Endodermal cell (in vitro differentiated cells): ENCODE measurements at places on chromosomes 13 and 19.

- no peaks in the 10 kb centered on the region for H3K36me3 ChIP-seq
- H3K27ac ChIP-seq, result no peak overlapping the region
- no peak for DNase-seq
- H3K4me3 ChIP-seq, result no peak overlapping the region
- no peaks in the 10 kb centered on the region for H3K4me1 ChIP-seq
- H3K27me3 ChIP-seq, result no peaks in the 10 kb centered on the region
These were observed 4.0 kb upstream of the IRGC start for GRCh38 chr19:43711751-43712355.

- no peak overlapping the region for H3K27ac ChIP-seq
- no peak for DNase-seq
- H3K36me3 ChIP-seq, result no peaks in the 10 kb centered on the region
- H3K4me1 ChIP-seq, result no peaks in the 10 kb centered on the region
- no peak overlapping the region for H3K4me3 ChIP-seq
These were observed 14.5 kb downstream of the IPO5 start for GRCh38 chr13:97967948-97968347.

DNA sequence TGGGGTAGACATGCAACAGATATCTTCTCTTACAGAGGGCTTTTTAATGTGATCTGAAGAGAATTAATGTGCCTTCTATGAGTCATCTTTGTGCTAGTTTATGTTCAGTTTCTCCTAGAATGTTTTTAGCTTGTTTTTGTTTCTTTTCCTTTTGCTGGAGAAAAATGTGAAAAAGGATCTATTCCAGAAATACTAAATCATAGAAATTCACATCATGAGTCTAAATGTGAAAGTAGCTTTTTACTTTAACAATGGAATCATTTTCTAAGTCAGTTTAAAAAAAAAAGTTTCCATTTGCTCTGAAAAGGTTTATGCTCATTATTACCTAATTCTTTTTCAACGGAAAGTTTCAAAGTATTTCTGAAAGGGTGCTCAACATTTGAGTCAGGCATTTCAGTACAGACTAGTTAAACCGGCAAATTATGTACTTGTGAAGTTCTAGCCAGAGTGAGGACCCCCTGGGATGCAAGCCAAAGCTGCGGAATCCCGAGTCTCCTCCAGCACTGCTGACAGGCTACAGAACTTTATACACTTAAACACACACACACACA lies 72.9 kb downstream of the SPATA13 start:
- H3K4me3 ChIP-seq, result no peak overlapping the region
- no peaks in the 10 kb centered on the region for H3K27me3 ChIP-seq
- peak; percentile 71 for DNase-seq
- no peaks in the 10 kb centered on the region for H3K36me3 ChIP-seq
- H3K4me1 ChIP-seq, result peaks cover 4% of the 10 kb centered on the region
- no peak overlapping the region for H3K27ac ChIP-seq

DNA sequence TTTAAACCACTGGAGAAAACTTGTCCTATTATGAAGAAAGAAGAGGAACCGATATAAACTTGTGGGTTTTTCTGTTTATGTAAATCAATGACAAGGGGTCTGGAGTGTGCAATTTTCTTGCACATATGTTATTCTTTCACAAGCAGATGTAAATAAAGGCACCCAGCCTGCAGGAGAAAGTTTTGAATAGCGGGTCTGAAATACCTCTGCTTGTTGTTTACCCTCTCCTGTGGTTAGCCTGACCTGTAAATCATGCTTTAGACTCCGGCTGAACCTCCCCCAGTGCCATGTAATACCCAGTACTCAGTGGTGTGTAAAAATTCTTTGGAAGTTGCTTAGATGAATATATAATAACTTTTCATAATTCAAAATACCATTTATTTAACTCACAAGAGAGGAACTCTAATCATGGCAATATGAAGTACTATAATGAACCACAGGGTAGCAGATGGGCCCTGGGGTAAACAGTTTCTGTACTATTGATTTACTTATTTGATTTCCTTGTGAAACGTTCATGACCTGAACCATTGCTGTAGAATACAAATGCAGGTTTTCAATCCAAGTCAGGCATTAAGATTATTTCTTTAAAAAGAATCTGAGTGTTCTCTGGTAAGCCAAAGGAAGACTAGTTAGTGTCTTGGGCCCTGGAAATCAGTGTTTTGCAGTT lies 245.1 kb downstream of the LMO7 start:
- no peak for DNase-seq
- no peak overlapping the region for H3K4me3 ChIP-seq
- no peaks in the 10 kb centered on the region for H3K27me3 ChIP-seq
- no peak overlapping the region for H3K27ac ChIP-seq

- no peak overlapping the region for H3K27ac ChIP-seq
- no peaks in the 10 kb centered on the region for H3K4me1 ChIP-seq
- no peak for DNase-seq
- no peaks in the 10 kb centered on the region for H3K27me3 ChIP-seq
These were observed 1.1 kb downstream of the ZNF550 start for GRCh38 chr19:57558525-57558924.

DNA sequence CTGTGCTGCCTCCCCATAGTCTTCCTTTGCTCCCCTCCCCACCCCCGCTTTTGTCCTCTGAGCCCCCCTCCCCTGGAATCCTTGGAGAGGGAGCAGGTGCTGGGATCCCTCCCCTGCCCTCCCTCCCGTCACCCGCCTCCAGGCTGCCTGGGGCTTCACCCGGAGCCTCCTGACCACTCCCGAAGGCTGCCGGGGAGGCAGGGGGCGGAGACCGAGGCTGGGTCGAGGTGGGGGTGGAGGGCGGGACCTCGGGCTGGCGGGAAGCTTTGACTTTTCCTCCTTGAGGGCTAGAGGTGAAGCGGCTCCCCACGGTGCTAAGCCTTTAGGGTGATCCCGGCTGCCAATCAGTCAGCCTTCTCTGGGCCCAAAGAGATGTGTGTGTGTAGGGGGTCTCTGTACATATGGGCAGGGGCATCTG lies 1.5 kb downstream of the KMT5C start:
- no peaks in the 10 kb centered on the region for H3K27me3 ChIP-seq
- peak overlapping the region; percentile 94 for H3K4me3 ChIP-seq
- peaks cover 35% of the 10 kb centered on the region for H3K36me3 ChIP-seq
- peak; percentile 94 for DNase-seq
- H3K4me1 ChIP-seq, result no peaks in the 10 kb centered on the region

DNA sequence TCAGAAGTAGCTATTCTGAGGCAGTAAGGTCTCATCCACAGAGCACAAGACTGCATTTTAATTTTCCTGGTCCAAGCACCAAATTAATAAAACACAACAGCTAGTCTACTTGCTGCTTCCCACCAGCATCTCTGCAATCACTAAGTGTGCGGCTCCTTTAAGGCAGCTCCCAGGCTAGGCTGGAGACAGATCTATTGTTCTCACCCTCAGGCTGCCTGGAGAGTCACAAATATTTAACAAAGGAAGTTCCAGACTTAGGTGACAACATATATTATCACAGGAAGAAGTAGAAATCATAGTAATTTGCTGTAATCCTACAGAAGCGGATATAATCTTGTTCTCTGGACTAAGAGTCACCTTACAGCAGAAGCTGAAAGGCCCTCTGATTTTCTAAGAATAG lies 2.2 kb upstream of the EID2 start:
- H3K27me3 ChIP-seq, result no peaks in the 10 kb centered on the region
- peak; percentile 62 for DNase-seq
- peak overlapping the region; percentile 87 for H3K27ac ChIP-seq
- H3K36me3 ChIP-seq, result peaks cover 5% of the 10 kb centered on the region

DNA sequence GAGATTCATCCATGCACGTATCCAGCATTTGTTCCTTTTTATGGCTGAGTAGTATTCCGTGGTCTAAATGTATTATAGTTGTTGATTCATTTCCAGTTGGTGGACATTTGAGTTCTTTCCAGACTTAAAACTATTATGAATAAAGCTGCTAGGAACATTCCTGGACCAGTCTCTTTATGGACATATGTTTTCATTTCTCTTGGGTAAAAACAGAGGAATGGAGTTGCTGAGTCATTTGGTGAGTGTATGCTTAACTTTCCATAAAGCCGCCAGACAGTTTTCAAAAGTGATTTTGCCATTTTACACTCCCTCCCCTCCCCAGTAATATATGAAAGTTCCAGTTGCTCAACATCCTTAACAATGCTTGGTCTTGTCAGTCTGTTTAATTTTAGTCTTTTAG lies 116.4 kb downstream of the TSHZ3 start:
- DNase-seq, result no peak
- no peaks in the 10 kb centered on the region for H3K27me3 ChIP-seq
- H3K36me3 ChIP-seq, result no peaks in the 10 kb centered on the region
- no peak overlapping the region for H3K27ac ChIP-seq

DNA sequence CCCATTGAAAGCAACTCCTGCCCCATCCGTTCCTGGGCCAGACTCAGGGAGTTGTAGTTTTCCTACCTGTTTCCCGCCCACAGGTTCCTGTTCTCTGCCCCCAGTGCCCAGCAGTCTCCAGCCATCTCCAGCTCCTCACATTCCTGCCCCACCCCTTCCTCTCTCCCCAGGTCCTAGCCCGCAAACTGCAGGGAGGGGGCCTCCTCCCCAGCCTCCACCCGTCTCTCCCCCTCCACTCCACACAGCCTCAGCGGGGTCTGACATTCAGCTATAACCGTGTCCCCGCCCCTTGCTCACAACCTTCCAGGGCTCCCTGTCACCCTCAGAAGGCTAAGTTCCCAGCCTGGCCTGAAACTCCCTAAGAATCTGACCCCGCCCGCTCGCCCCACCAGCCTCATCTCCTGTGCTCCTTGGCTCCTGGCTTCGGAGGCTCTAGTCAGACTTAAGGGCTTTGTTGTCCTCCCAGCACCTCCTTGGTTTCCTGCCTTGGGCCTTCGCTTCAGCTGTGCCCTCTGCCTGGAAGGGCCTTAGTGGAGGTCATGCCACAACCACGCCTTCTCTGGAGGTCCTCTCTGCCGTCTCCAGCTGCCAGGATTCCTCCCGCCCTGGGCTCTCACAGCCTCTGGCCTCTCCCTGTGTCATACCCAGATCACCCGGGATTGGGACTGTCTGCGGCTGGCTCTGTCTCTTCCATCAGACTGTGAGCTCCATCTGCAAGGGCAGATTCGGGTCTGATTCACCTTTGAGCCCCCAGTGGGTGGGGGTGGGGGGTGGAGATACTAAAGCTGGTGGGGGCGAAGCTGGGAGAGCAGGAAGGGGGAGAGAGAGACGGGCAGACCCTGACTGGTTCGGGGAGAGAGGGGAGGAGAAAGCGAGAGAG lies 5.1 kb upstream of the SPACA6 start:
- H3K36me3 ChIP-seq, result peaks cover 4% of the 10 kb centered on the region
- H3K27ac ChIP-seq, result peak overlapping the region; percentile 78
- peak overlapping the region; percentile 90 for H3K4me3 ChIP-seq

DNA sequence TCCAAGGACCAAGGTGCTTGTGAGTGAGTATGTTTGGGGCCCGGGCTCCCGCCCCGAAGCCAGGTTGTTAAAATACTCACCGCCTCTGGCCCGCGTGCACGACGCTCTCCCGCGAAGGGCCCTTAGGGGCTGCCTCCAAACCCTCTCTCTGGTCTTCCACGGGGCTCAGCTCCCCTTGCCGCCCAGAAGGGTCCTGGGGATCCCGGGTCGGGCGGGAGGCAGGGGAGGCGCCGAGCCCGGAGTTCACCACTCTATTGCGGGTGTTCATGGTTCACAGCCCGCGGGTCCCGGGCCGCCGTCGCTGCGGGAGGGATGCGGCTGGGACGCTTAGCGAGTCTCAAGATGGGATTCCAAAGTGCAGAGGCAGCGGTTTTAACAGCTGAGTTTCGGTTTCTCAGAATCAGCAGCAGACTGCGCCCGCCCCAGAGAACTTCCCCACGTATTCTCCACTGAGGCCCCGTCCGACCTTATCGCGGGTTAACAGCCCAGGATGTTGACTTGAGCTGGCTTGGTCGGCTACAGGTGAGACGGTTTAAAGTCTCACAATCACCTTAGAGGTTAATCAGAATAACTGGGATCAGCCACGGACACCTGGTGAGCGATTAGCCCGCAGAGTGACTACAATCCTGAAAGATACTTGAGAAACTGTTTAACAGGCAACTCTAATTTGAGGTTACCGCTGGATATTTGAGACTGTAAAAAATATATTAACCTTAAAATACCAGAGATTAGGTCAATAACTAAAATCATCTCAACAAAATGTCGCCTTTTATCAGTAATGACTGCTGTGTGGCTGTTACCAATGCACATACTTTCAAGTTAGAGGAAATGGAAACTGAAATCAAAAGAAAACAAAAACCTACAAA lies at the start of gene EPSTI1:
TSS of gene EPSTI1 (minus strand) at position 344 of the 866 bp plus-strand sequence. CDS start at position 268, 76 bp downstream.
- peaks cover 16% of the 10 kb centered on the region for H3K4me1 ChIP-seq
- H3K27me3 ChIP-seq, result no peaks in the 10 kb centered on the region
- peaks cover 8% of the 10 kb centered on the region for H3K36me3 ChIP-seq
- peak; percentile 90 for DNase-seq

DNA sequence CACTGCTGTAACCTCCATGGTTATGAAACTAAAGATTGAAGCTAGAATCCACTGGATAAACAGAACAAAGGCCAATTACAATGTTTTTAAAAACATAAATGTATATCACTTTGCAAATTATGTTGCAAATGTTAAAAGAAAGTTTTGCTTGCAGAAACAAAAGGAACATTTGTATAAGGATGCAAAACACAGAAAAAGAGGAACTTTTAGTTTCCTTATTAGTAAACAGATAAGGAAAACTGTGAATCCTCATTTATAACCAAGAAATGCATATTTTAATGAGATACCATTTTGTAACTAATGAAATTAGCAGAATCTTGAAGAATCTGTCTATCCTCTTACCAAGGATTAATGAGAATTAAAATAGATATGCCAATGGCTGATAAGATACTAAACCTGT lies 32.3 kb downstream of the LPAR6 start:
- no peak for DNase-seq
- no peaks in the 10 kb centered on the region for H3K36me3 ChIP-seq
- H3K27ac ChIP-seq, result no peak overlapping the region
- H3K4me1 ChIP-seq, result no peaks in the 10 kb centered on the region

- no peaks in the 10 kb centered on the region for H3K4me1 ChIP-seq
- no peak overlapping the region for H3K27ac ChIP-seq
- no peaks in the 10 kb centered on the region for H3K36me3 ChIP-seq
- no peak overlapping the region for H3K4me3 ChIP-seq
- no peaks in the 10 kb centered on the region for H3K27me3 ChIP-seq
These were observed 427.1 kb downstream of the GPC5 start for GRCh38 chr13:91825516-91825915.

DNA sequence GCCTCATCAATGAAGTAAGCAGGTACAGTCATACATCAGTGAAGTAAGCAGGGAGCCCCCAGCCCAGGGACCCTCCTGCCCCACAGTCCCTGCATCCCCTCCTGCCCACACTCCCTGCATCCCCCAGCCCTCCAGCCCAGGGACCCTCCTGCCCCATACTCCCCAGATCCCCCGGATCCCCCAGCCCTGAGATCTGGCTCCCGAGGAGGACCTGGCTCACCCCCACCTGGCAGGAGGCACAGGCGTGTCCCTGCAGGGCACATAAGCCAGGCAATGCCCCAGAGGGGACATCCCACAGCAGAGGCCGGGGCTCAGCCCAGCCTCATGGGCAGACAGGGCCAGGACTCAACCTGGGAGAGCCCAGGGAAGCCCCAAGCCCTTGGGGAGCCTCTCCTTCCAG lies 53.6 kb upstream of the TPM4 start:
- no peaks in the 10 kb centered on the region for H3K27me3 ChIP-seq
- no peaks in the 10 kb centered on the region for H3K4me1 ChIP-seq
- no peak overlapping the region for H3K4me3 ChIP-seq
- DNase-seq, result no peak
- H3K27ac ChIP-seq, result no peak overlapping the region
